Large intestine (tissue), 12 donors: ENCODE measurements at places on chromosomes 7 and 10. TPM values are rescaled to one million over a fixed set of nuclear protein-coding genes. Genes with fewer than 3 reads are reported as not detected.
A peak's percentile ranks its signal among the peaks of the same experiment; 100 is the strongest.

DNA sequence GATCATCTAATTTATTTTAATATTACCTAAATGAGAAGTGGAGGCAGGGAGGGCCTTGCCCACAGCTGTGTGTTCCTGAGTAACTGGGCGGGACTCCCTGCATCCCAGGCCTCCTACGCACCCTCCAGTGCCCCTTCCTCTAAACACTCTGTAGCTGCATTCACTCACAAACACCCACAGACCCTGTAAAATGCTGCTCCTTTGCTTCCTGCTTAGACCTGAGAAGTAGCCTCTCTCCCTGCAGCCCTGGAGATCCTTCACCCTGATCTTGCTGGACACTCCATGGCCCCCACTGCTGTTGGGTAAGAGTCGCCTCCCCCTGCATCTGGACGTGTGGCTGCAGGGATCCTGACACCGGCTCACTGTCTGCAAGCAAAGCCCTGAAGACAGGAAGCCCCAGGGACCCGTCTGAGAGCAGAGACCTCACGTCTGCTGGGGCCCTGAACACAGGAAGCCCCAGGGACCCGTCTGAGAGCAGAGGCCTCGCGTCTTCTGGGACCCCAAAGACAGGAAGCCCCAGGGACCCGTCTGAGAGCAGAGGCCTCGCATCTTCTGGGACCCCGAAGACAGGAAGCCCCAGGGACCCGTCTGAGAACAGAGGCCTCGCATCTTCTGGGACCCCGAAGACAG, 589.8 kb downstream of the DNAJB6 start:
- no peaks in the 10 kb centered on the region for H3K27me3 ChIP-seq
- H3K36me3 ChIP-seq: no peaks in the 10 kb centered on the region
- no peak overlapping the region for H3K27ac ChIP-seq
- H3K4me3 ChIP-seq: no peak overlapping the region
- DNase-seq: no peak

DNA sequence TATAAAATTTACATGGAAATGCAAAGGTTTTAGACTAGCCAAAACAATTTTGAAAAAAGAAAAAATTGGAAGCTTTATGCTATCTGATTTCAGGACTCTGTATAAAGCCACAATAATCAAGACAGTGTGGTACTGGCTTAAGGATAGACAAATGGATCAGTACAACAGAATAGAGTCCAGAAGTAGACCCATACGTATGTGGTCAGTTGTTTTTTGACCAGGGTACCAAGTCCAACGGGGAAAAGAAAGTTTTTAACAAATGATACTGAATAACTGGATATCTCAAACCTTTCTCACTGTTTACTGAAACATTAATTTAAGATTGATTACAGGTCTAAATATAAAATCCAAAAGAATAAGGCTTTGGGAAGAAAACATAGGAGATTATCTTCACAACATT, 79.7 kb downstream of the PODXL start:
- no peaks in the 10 kb centered on the region for H3K27me3 ChIP-seq
- H3K4me1 ChIP-seq: no peaks in the 10 kb centered on the region
- no peak overlapping the region for H3K4me3 ChIP-seq
- DNase-seq: no peak
- H3K36me3 ChIP-seq: peaks cover 28% of the 10 kb centered on the region
- no peak overlapping the region for H3K27ac ChIP-seq

DNA sequence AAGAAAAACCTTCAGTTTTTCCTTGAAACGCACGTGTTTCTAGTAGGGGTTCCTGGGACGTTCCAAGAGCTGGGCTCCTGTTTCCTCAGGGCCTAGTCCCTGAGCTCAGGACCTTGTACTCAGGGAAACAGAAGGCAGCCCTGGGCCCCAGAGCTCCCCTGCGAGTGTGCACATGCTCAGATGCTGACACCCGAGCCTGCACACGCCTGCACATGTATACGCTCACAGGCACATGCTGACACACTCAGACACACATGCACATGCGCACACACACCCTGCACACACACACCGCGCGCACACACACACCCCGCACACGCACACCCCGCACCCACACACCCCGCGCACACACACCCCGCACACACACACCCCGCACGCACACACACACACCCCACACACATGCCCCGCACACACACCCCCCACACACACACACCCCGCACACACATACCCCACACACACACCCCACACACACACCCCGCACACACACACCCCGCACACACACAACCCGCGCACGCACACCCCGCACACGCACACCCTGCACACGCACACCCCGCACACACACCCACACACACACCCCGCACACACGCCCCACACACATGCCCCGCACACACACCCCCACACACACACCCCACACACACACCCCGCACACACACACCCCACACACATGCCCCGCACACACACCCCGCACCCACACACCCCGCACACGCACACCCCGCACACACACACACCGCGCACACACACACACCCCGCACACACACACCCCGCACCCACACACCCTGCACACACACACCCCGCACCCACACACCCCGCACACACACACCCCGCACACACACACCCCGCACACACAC, 52.2 kb downstream of the CALML3 start:
- peak; percentile 90 for DNase-seq
- no peaks in the 10 kb centered on the region for H3K27me3 ChIP-seq
- H3K4me1 ChIP-seq: peaks cover 38% of the 10 kb centered on the region
- peak overlapping the region; percentile 83 for H3K27ac ChIP-seq

DNA sequence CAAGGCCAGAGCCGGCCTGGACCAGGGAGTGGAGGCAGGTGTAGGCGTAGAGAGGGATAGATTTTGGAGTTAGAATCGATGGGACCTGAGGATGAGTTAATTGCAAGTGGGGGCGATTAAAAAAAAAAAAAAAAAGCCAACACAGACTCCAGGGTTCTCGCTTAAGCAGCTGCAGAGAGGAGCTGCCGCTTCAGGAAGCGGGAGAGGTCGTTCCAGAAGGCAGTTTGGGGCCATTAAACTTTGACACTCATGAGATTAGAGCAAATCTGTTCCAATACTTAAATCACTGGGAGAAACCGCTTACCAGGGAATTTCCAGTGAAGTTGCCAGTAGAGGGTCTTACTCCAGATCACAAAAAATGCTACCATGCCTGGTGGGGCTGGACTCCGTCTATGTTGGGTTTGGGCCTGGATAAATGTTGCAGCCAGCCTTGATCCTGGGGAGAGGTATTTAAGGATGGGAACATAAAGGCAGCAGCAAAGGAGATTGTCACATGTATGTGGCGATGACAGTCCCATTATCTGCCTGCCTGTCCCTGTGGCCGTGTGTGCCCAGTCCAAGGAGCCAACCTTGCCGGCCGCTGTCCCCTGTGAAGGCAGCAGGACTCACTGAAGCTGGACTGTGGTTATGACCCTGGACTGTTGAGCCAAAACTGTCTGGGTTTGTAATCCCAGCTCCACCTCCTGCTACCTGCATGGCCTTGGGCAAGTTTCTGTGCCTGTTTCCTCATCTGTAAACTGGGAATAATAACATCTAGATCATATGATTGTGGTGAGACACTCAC, 23.9 kb upstream of the GRID1 start:
- peaks cover 7% of the 10 kb centered on the region for H3K4me1 ChIP-seq
- H3K4me3 ChIP-seq: no peak overlapping the region
- peaks cover 43% of the 10 kb centered on the region for H3K27me3 ChIP-seq
- DNase-seq: peak; percentile 46
- no peaks in the 10 kb centered on the region for H3K36me3 ChIP-seq

DNA sequence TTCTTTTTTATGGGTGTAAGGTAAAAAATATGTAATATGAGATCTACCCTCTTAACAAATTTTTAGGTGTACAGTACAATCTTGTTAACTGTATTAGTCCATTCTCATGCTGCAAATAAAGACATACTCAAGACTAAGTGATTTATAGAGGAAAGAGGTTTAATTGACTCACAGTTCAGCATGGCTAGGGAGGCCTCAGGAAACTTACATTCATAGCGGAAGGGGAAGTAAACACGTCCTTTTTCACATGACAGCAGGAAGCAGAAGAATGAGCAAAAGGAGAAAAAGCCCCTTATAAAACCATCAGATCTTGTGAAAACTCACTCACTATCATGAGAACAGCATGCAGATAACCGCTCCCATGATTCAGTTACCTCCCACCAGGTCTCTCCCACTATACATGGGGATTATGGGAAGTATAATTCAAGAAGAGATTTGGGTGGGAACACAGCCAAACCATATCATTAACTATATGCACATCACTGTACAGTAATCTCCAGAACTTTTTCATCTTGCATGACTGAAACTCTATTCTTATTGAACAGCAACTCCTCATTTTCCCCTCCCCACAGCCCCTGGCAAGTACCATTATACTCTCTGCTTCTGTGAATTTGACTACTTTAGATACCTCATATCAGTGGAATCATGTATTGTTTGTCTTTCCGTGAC, 127.4 kb downstream of the WNT2 start:
- H3K27me3 ChIP-seq: no peaks in the 10 kb centered on the region
- no peak overlapping the region for H3K4me3 ChIP-seq
- no peak for DNase-seq
- peaks cover 27% of the 10 kb centered on the region for H3K36me3 ChIP-seq
- no peaks in the 10 kb centered on the region for H3K4me1 ChIP-seq

- DNase-seq: no peak
- H3K27me3 ChIP-seq: no peaks in the 10 kb centered on the region
- H3K36me3 ChIP-seq: no peaks in the 10 kb centered on the region
- peak overlapping the region; percentile 89 for H3K4me3 ChIP-seq
- peaks cover 15% of the 10 kb centered on the region for H3K4me1 ChIP-seq
Measured at GRCh38 chr10:116850058-116850611, 836 bp downstream of the ENO4 start.

GRCh38 chr10:49549640-49550346, 10.9 kb upstream of the ERCC6 start:
- no peak overlapping the region for H3K4me3 ChIP-seq
- no peak for DNase-seq
- no peak overlapping the region for H3K27ac ChIP-seq

DNA sequence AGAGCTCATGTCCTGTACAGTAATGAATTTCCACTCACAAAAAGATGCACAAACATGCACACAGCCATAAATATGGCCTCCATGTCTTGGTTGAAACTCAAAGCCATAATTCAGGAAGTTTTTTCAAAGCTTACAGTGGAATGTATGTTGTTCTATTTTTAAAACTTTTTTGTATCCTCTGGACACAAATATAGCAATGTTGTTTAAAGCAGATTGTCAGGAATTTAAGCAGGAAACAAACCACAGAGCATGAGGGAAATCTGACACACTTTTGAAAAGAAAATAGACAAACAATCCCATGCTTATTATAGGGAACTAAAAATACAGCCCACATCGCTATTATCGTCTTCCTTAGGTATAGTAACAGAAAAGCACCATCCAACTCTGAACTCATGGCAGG, 21.5 kb downstream of the LRRN3 start:
- H3K27ac ChIP-seq: no peak overlapping the region
- no peaks in the 10 kb centered on the region for H3K4me1 ChIP-seq
- DNase-seq: no peak
- no peak overlapping the region for H3K4me3 ChIP-seq
- no peaks in the 10 kb centered on the region for H3K36me3 ChIP-seq

- no peak overlapping the region for H3K27ac ChIP-seq
- H3K4me3 ChIP-seq: no peak overlapping the region
- no peaks in the 10 kb centered on the region for H3K27me3 ChIP-seq
Measured at GRCh38 chr7:111919631-111920179, 286.5 kb downstream of the DOCK4 start.

- peaks cover 4% of the 10 kb centered on the region for H3K4me1 ChIP-seq
- peaks cover 74% of the 10 kb centered on the region for H3K27me3 ChIP-seq
- DNase-seq: no peak
- no peaks in the 10 kb centered on the region for H3K36me3 ChIP-seq
- peak overlapping the region; percentile 25 for H3K4me3 ChIP-seq
Measured at GRCh38 chr10:103278537-103278823, 1.5 kb downstream of the INA start.

DNA sequence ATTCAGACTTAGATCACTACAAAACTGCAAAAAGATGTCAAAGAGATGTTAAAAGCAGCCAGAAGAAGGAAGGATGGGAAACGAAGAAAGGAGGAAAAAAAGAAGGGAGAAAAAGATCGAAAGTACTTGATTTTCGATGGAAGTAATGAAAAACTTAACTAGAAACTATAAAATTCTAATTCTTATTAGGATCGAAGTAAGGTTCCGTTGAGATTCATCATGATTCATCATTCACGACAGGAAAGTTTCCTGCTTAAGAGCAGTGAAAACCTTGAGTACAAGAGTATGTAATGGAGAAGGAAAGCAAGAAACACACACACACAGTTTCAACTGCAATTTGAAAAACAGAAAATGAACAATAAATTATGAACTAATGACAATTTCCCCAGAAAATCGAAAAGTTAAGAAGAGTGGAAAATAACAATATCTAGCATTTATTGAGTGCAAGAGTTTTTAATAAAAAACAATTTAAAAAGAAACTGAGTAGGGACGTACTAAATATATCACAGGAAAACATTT, 1.1 kb upstream of the ING3 start:
- no peaks in the 10 kb centered on the region for H3K4me1 ChIP-seq
- H3K36me3 ChIP-seq: peaks cover 4% of the 10 kb centered on the region
- DNase-seq: no peak
- no peaks in the 10 kb centered on the region for H3K27me3 ChIP-seq

DNA sequence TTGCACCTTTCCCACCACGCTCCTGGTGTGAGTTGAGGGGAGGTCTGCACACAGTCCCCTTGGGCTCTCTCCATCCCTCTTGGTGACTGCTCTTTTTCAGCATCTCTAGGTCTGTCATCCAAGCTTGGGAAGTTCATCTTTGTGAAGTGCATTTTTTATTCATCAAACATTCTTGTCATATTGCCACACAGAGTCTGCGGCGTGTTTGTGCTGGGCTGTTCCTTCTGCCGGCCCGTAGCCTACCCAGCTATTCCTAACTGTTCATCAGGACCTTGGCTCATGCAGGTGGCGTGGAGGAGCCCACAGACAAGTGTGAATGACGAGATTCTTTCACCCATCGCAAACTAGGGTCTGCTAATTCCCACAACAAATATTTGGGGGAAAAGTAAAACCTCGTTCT, 164.8 kb downstream of the RTKN2 start:
- H3K27me3 ChIP-seq: no peaks in the 10 kb centered on the region
- no peaks in the 10 kb centered on the region for H3K36me3 ChIP-seq
- H3K27ac ChIP-seq: no peak overlapping the region
- H3K4me1 ChIP-seq: no peaks in the 10 kb centered on the region
- no peak for DNase-seq
- no peak overlapping the region for H3K4me3 ChIP-seq

GRCh38 chr10:60252688-60253087, 137.0 kb downstream of the ANK3 start:
- no peak overlapping the region for H3K27ac ChIP-seq
- no peak for DNase-seq
- no peaks in the 10 kb centered on the region for H3K27me3 ChIP-seq
- H3K36me3 ChIP-seq: no peaks in the 10 kb centered on the region
- H3K4me3 ChIP-seq: no peak overlapping the region
- H3K4me1 ChIP-seq: peaks cover 5% of the 10 kb centered on the region

GRCh38 chr7:10824154-10824553, 149.5 kb upstream of the PHF14 start:
- no peaks in the 10 kb centered on the region for H3K27me3 ChIP-seq
- H3K27ac ChIP-seq: no peak overlapping the region
- no peaks in the 10 kb centered on the region for H3K36me3 ChIP-seq
- H3K4me1 ChIP-seq: no peaks in the 10 kb centered on the region
- DNase-seq: no peak

GRCh38 chr10:8369666-8370065, 315.2 kb downstream of the GATA3 start:
- H3K4me3 ChIP-seq: no peak overlapping the region
- no peaks in the 10 kb centered on the region for H3K27me3 ChIP-seq
- no peaks in the 10 kb centered on the region for H3K4me1 ChIP-seq
- H3K27ac ChIP-seq: no peak overlapping the region
- no peaks in the 10 kb centered on the region for H3K36me3 ChIP-seq

Gene TSPAN13
- polyA plus RNA-seq: 189 TPM

Gene NPFFR1
- 0.31 TPM for polyA plus RNA-seq

Gene ELN
- polyA plus RNA-seq: 54.4 TPM
